Spleen (tissue), 13 donors: ENCODE measurements at places on chromosomes 7 and 10. TPM values are rescaled to one million over a fixed set of nuclear protein-coding genes. Genes with fewer than 3 reads are reported as not detected.

DNA sequence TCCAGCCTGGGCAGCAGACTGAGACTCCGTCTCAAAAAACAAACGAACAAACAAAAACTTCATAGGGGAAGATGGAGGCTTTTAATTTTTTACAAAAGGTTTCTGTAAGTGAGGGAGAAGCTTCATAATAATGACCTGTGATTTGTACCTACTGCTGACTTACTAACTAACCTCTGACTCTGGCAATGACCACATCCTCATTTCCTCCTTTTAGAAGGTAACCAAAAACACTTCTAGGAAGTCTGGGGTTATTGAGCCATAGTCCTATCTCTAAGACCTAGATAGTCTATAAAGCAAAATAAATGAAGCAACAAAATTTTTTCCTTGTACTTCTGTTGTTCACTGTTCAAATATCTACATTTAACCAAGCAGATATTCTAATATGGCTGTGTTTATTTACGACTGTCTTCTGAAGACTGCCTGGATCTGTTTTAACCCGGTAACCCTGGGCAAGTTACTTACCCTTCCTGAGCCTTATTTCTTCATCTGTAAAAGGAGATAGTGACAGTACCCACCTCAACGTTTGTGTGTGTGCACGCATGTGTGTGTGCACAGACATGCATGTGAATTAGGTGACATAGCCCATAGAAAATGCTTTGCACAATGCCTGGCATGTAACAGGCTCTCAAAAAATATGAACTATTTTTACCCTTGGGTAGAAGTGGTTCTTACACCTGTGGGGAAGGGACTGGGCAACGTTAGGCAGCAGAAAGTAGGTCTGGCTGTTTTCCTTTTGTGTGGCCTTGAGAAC lies 30.8 kb upstream of the SMNDC1 start:
- no peak for DNase-seq
- no peaks in the 10 kb centered on the region for H3K27me3 ChIP-seq
- no peak overlapping the region for H3K4me3 ChIP-seq
- H3K36me3 ChIP-seq: no peaks in the 10 kb centered on the region
- no peak overlapping the region for H3K27ac ChIP-seq

DNA sequence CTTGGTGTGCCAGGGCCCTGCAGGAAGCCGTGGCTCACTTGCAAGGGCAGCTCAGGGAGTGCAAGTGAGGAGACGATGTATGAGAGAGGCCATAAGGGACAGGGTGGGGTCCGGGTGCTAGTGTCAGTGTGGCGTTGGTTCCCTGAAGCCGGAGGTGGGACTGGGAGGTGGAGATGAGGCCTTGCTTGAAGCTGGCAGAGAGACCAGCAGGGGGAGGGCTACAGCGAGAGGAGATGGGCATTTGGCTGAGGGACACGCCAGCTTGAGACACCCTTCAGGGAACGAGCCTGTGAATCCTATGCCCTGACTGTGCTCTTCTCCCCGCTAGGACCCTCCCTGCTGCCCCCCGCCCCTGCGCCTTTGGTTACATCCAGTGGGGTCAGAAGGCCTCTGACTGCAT lies 529.1 kb downstream of the TCERG1L start:
- DNase-seq: no peak
- H3K4me3 ChIP-seq: no peak overlapping the region
- H3K27ac ChIP-seq: no peak overlapping the region
- no peaks in the 10 kb centered on the region for H3K4me1 ChIP-seq
- H3K27me3 ChIP-seq: no peaks in the 10 kb centered on the region
- H3K36me3 ChIP-seq: no peaks in the 10 kb centered on the region

DNA sequence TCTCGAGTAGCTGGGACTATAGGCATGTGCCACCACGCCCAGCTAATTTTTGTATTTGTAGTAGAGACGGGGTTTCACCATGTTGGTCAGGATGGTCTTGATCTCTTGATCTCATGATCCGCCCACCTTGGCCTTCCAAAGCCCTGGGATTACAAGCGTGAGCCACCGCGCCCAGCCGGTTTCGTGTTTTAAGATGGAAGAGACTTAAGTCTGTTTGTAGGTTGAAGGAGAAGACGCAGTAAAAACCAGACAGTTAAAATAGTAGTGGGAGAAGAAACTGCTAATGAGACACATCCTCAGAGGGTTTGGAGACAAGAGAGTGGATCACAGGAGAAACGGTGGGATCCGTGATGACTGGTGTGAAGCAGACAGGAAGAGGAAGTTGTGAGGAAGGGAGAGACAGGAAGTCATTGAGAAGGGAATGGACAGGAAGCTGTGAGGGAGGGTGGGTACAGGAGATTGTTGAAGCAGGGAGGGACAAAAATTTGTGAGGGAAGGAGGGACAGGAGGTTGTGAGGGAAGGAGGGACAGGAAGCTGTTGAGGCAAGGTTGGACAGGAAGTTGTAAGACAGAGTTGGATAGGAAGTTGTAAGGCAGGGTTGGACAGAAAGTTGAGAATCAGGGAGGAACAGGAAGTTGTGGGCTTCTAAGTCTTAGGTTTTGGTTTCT lies 115.5 kb downstream of the WDFY4 start:
- H3K4me3 ChIP-seq: no peak overlapping the region
- H3K27ac ChIP-seq: peak overlapping the region; percentile 84
- DNase-seq: no peak
- H3K36me3 ChIP-seq: peaks cover 5% of the 10 kb centered on the region

- H3K27me3 ChIP-seq: no peaks in the 10 kb centered on the region
- no peak overlapping the region for H3K27ac ChIP-seq
- peak; percentile 63 for DNase-seq
- no peak overlapping the region for H3K4me3 ChIP-seq
These were observed 635.1 kb upstream of the SEMA3D start for GRCh38 chr7:85821926-85822325.

DNA sequence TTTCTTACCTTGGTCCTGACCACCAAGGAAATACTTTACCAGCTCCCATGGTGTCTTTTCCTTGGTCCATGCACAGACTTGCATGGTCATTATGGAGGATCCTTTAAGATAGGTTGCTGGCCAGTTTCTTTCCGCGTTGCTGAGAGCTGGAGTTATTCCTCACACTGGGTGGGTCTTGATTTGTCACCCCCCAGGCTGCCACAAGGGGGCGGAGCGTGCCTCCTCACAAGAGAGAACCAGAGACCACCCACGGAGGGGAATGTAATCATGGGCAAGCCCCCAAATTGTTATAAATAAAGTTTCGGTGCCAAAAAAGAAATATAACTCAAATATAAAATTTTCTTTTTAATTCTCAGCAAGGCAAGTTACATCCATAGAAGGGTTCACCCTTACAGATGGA lies 10.5 kb upstream of the TRIM24 start:
- H3K4me1 ChIP-seq: no peaks in the 10 kb centered on the region
- DNase-seq: no peak
- H3K36me3 ChIP-seq: no peaks in the 10 kb centered on the region
- no peaks in the 10 kb centered on the region for H3K27me3 ChIP-seq
- no peak overlapping the region for H3K27ac ChIP-seq

DNA sequence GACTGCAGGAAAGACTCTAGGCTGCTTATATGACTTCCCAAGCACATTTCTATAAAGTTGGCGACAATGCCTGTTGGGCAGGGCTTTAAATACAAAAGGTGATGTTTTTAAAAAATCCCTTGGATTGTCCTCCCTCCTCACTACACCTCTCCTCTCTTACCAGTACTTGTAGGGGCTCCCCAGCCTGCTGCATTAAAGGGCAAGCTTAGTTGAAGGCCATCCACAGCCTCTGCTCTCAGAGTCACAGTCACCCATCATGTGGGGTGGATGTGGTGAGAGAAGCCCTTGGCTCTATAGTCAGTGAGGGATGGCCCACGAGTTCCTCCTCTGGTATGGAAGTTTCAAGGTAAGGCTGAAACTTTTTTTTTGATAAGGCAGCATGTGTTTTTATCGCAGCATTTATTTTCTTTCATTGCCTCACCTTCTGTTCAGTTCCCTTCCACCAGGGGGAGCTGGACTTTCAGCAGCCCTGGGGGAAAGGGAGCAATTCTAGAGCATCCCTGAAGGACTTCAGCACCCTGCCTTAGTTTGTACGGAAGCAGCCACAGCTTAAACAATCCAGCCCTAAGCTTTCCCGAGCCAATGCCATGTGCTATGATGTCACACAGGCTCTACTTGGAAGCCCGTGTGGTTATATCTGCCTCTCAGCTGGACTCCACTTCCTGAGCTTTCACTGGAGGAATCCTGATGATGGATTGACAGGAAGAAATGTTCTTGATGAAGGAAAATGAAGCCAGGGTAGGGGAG lies 131.9 kb downstream of the CALCR start:
- H3K27ac ChIP-seq: no peak overlapping the region
- H3K36me3 ChIP-seq: no peaks in the 10 kb centered on the region

GRCh38 chr10:72954596-72955554 lies at the start of gene PLA2G12B:
PLA2G12B (minus strand) TSS chr10:72954806; CDS start chr10:72954685, 121 bp downstream.
- no peaks in the 10 kb centered on the region for H3K36me3 ChIP-seq
- no peak for DNase-seq
- no peaks in the 10 kb centered on the region for H3K27me3 ChIP-seq
- H3K4me3 ChIP-seq: no peak within 1 kb of the TSS
- no peaks in the 10 kb centered on the region for H3K4me1 ChIP-seq

DNA sequence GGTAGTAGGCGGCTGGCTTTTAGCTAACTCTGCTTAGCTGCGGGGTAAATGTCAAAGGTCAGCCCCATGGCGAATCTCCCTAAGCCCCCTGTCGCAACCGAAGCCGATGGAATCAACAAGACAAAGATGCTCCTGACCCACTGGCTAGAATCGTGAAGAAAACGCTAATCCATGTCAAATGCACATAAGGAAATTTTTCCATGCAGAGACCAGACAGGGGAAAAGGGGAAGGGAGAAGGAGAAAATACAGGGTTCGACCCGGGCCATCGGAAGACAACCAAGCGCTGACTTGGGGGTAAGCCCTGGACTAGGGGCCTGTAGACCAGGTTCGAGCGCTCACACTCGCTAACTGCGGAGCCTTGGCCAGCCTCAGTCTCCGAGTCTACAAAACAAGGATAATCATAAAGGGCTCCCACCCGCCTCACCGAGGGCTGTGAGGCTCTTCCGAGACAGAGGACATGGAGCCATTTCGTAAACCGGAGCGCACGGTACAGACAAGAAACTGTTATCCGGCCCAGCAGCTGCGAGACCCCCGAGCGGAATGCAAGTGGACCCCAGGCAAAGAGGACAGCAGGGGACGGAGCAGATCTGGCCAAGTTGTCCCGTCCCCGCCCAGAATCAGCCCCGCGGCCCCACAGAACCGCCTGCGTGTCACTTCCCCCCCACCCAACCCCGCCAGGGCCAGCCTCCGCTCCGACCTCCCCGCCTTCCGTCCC lies 507 bp downstream of the SAR1A start:
- peaks cover 65% of the 10 kb centered on the region for H3K4me1 ChIP-seq
- H3K27ac ChIP-seq: peak overlapping the region; percentile 73
- no peaks in the 10 kb centered on the region for H3K27me3 ChIP-seq
- peak overlapping the region; percentile 91 for H3K4me3 ChIP-seq

DNA sequence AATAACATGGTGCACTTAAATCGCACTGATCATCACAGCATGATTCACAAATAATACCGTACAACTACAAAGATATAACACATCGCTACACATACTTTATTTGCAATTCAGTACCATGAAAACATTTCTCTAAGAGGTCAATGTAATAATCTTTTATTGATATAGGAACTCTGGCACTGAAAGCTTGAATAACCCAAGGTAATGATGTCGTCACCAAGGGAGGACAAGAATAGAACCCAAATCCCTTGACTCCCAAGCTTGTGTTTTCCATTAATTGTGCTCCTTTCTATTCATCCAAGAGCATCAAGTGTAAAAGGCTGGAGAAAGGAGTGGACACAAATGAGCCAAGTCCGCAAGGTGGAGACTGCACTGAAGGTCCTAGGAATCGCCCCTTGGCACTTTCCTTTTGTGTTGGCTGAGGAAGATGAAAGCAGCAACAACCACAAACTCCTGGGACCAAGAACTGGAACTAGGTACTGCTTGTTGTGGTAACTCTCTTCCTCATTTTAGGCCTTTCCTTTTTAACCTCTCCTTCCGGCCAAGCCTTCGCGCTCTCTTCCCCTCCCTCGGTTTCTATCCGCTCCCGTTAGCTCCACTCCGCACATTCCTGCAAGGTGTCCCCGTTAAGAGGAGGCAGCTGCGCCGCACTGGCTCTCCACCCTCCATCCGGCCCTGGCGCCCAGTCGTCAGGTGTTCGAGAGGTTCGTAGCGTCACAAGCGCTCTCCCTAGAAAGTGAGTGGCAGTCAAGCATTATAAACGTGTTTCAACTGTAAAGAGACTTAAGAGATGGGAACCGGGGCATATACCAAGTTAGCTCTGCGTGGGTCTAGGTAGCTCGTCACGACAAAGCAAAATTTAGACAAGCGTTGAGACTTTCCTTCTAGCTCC lies 1.0 kb upstream of the CBLL1 start:
- no peaks in the 10 kb centered on the region for H3K36me3 ChIP-seq
- H3K27me3 ChIP-seq: no peaks in the 10 kb centered on the region
- peaks cover 44% of the 10 kb centered on the region for H3K4me1 ChIP-seq
- H3K27ac ChIP-seq: peak overlapping the region; percentile 99

DNA sequence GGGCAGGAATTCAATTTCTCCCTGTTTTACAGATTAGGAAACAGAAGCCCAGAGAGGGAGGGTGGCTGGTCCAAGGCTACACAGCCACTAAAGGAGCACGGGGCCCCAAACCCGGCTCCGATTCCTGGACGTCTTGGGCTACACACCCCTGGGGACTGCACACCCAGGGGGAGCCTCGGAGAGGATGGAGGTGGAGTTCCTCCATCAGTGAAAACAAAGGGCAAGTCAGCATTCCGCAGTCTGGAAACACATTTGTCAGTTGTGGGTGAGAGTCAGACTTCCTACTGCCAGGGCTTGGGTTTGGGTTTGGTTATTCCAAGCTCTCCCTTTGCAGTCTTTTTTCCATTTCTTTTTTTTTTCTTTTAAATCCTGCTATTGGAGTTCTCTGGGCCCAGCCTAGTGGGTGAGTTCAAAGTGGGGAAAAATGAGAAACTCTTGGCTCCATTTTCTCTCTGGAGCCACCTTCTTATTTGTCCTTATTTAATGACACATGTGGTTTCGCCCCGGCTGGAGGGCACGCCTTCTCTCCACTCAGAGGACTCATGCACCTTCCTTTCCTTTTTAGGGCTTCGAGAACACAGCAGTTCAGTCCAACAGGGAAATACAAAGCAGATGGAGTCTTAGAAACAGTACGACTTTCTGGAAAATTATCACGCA lies 59.9 kb upstream of the AQP1 start:
- no peaks in the 10 kb centered on the region for H3K27me3 ChIP-seq
- H3K4me1 ChIP-seq: peaks cover 35% of the 10 kb centered on the region
- H3K36me3 ChIP-seq: no peaks in the 10 kb centered on the region
- H3K4me3 ChIP-seq: no peak overlapping the region
- DNase-seq: no peak

GRCh38 chr10:110221721-110222261 lies 14.4 kb downstream of the MXI1 start:
- no peaks in the 10 kb centered on the region for H3K36me3 ChIP-seq
- DNase-seq: peak; percentile 86
- H3K27me3 ChIP-seq: no peaks in the 10 kb centered on the region
- no peak overlapping the region for H3K4me3 ChIP-seq
- H3K27ac ChIP-seq: peak overlapping the region; percentile 54
- H3K4me1 ChIP-seq: peaks cover 52% of the 10 kb centered on the region

METTL27 gene
- polyA plus RNA-seq: 2.6 TPM

ZNF775 gene
- 2.0 TPM for polyA plus RNA-seq

ZNF37A gene
- 3.1 TPM for polyA plus RNA-seq

ASB10 gene
- not detected for polyA plus RNA-seq
